ENCODE measurements at places on chromosomes 3 and 15.

- no peak for DNase-seq
Measured at GRCh38 chr3:12503126-12503957, 19.1 kb downstream of the TSEN2 start.

DNA sequence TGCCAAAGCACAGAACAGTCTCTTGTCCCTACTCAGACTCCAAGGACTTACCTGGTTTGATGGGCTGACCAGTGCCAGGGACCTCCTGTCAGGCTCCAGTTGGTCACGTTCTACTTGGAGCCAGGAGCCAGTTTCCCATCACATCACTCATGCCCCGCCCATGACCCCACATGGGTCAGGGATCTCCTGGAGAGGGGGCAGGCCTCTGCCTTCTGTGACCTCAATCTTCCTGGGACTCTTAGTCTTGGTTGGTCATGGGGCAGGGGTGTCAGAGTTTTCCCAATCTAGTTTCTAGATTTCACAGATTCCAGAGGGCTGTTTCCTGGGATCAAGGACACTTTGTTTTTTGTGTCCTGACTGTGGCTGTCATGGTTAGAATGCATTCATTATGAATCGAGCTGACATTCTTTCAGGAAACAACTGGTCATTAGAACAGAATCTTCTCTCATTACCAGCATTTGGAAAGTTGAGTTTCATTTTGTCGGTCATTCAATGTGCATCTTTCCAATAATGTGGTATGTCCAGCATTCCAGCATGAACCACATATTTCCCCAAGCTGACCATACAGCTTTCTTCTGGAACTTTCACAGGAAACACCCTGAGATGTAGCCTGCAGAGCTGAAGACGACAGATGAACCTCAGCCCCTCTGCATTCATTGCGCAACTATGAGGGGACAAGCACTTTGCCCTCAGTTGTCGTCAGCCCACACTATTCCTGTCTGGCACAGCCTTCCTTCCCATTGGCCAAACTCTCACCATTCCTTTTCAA, 19.8 kb downstream of the CYP19A1 start:
- DNase-seq: no peak

DNA sequence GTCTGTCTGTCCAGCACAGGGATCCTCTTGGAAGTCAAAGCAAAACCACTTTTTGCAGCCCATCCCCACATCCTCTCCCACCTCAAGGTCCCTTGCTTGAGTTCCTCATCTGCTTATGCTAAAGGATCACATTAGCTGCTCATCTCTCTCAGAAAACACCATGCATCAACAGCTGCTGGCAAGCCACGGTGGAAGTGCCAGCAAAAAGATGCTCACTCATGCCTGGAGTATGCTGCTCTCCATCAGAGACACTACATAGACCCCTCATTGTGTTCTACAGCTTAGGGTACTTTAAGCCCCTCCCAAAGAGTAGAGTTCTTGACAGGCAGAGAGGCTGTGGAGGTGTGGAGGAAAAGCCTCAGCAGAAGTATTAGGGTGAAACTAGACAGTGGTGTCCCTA, 94.6 kb upstream of the COL8A1 start:
- no peak for DNase-seq

DNA sequence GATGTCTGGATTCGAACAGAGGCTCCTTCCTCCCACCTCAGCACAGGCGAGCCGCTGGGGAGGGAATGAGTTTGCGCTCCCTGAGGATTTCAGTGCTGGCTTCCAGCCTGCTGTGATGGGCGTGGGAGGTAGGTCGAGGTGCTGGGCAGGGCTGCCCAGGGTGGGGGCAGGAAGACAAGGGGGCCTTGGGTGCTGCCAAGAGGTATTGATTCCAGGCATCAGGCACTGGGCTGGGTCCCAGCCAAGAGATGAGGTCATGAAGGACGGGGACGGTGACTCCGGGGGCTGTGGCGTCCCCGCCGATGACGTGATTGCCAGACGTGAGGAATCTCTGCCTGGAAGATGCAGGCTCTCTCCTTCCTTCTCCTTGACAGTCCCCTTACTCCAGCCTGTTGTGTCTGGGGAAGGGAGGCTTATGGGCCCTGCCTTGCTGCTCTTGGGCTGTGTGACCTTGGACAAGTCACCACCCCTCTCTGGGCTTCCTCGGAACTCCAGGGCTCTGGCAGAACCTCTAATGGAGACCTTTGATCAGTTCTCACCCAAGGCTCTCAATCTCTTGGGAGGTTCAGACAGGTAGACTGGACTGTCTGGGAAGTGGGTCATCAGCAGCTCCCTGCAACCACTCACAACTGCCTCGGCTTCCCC, 116.8 kb downstream of the FBLN2 start:
- no peak for DNase-seq

- no peak for DNase-seq
Measured at GRCh38 chr3:132625613-132626012, 28.5 kb downstream of the ACKR4 start.

- DNase-seq: no peak
Measured at GRCh38 chr3:176789947-176790346, 407.3 kb downstream of the TBL1XR1 start.

GRCh38 chr3:5729852-5730251, 542.3 kb downstream of the EDEM1 start:
- peak; percentile 13 for DNase-seq

GRCh38 chr15:51331141-51331540, 7.3 kb downstream of the CYP19A1 start:
- no peak for DNase-seq

DNA sequence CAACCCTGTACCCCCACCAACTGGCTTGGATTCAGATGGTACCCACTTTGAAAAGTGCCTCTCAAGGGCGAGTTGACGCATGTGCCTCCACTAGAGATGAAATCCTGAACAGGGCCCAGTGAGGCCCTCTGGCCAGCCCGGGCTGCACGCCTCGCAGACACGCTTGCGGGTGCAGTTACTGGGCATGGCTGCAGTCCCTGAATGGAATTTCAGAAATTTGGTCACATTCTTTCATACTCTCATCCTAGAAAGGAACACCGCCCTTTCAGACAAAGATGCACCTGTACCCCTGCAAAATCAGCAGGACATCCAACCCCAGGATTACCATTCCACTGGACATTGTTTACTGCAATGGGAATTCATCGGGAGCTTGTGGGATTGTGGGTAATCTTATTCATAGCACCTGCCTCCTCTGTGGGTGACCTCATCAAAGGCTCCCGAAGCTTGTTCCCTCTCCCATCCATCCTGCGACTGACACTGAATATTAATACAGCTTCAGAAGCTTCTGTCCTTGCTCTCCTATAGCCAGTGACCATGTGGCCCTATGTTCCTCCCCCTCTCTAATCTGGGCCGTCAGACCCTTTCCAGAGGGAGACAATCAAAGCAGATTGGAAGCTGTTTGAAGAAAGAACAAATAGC, 42.5 kb upstream of the TPM1 start:
- no peak for DNase-seq

- DNase-seq: no peak
Measured at GRCh38 chr3:53804697-53805462, 41.3 kb downstream of the CHDH start.

DNA sequence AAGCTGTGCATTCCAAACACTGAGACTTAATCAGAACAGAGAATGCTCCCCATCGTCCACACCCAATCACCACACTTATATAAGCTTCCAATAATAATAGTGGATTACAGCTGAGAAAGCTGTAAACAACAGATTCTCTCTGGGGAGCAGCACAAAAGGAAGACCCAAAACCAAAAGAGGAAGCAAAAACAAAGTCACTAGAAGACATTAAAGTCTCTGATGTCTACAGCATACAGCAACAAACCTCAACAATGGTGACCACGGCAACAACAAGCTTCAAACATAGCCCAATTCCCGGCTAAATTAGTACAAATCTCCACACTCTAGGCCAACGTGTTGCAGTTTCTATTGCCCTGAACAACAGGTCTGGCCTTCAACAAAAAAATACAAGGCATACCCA, 37.7 kb downstream of the ZDHHC23 start:
- no peak for DNase-seq

- DNase-seq: no peak
Measured at GRCh38 chr3:81154611-81155143, 606.8 kb downstream of the GBE1 start.

DNA sequence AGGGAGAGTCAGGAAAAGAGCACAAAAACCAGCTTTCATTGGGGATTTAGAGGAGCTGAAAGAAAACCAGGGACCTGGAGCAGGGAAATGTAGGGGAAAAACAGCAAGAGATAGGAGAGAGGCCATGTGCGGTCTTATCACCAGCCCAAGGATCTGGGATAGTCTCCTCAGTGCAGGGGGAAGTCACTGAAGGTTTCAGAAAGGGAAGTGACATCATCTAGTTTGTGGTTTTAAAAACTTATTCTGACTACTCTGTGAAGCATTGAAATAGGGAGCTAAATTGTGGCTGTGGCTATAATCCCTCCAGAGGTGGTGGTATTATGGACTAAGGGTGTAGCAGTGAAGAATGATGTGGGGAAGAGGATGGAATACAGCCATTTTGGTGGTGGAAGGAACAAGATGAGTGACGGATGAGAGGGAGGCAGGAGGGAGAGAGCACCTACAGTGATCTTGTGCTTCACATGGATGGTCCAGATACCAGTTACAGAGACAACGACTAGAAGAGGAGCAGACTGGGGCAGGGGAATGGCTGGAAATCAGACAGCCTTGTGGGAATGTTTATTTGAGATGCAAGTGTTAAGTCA, 72.7 kb downstream of the HMG20A start:
- no peak for DNase-seq

DNA sequence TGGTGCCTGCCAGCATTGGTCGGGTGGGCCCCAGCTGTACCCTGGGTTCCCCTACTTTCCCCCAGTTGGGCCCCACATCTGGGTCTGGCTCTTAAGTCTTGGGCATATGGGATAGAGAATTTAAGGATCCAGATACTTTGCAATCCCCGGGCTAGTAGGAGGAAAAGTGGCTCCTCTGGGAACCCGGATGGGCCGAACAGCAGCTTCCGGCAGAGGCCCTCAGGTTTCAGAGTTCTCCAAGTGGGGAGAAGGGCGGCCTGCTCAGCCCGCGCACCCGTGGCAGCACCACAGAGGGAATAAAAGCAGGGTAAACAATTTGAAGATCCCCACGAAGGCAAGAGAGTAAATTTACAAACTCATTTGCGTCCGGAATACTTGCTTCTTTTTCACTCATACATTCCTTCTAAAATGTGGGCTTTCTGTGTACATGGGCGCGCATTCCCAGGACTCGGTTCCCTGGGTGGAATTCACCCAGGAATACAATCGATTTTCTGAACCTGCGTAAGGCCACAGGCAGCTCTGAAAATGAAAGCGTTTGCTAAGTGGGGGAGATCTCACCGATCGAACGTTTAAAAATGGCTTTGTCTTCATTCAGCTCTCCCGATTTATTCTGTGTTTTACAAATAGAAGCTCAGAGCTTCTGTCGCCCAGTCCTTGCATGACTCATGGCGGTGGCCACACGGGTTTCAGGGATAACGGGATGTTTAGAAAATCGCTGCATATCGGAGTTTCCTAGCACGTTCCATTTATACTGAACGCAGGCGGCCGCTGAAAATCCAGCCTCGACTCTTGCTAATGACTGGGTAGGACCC, 74.0 kb upstream of the POLG start:
- no peak for DNase-seq

- DNase-seq: no peak
Measured at GRCh38 chr3:157059661-157060060, 100.3 kb downstream of the CCNL1 start.

GRCh38 chr15:91611561-91612323, 241.8 kb upstream of the SLCO3A1 start:
- no peak for DNase-seq

DNA sequence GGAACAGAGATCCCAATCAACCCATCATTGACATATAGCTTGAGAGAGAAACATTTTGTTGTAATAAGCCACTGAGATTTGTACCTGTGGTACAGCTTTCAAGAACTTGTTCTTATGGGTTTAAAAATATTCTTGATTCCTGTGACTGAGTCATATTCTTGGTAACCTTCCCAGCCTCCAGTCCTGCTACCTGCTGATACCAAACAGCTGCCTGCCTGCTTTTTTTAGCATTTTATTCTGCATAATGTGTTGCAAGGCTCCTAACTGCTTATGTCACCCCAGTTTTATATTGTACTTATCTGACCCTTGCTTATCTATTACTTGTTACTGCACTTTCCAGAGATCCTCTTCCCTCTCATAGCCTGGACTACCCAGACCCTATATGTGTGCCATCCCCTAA, 349.3 kb upstream of the SOX2 start:
- DNase-seq: no peak

DNA sequence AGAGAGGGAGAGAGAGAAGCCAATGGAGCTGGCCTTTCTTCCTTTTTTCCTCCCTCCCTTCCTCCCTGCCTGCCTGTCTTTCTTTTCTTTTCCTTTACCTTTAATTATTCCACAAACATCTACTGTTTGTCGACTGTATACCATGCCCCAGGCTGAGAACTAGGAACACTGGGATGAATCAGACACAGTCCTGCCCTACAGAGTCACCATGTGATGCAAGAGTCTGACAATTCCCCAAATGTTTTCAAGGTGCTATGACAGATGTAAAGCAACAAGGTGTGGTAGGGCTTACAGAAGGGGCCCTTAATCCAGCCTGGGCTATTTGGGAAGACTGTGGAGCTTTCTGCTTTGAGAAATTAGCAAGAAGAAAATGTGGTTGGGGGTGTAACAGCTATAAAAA, 4.0 kb upstream of the SPSB4 start:
- no peak for DNase-seq

- no peak for DNase-seq
Measured at GRCh38 chr15:42741710-42742109, 4.8 kb upstream of the CDAN1 start.

GRCh38 chr3:18079739-18080138, 337.3 kb upstream of the TBC1D5 start:
- no peak for DNase-seq

GRCh38 chr3:99999536-99999935, 114.8 kb downstream of the FILIP1L start:
- DNase-seq: no peak

DNA sequence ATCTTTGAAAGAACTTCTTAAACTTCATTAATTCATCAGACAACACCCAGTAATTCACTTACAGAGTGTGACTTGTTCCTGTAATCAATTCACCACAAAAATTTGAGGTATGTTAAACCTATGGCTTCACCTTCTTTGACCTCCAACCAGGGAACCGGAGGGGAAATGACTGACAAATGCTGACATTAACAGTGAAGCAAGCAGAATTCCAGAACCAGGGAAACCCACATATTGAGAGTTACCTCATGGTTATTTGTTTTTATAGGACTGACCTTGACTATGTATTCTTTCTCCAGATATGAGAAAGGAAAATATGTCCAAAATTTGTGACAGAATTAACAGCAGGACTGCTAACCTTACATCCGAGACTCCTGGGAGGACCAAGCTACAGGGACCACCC, 2.7 kb downstream of the P3H2 start:
- no peak for DNase-seq

DNA sequence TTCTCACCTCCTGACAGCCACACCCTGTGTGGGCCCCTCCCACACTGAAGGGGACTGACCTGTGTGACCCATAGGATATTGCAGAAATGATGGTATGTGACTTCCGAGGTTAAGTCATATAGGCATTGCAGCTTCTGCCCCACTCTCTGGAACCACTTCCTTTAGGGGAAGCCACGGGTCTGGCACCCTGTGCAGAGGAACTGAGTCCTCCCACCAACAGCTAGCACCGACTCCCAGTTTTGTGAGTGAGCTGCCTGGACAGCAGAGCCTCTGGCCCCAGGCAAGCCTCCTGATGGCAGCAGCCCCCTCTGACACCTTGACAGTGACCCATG, 24.6 kb upstream of the SLC6A6 start:
- no peak for DNase-seq

- DNase-seq: no peak
Measured at GRCh38 chr3:169969174-169970095, 2.8 kb downstream of the SEC62 start.

GRCh38 chr3:58697561-58697960, 31.0 kb upstream of the FAM3D start:
- no peak for DNase-seq

GRCh38 chr3:115788921-115789470, 165.7 kb downstream of the GAP43 start:
- DNase-seq: no peak

Measured in WTC11 (cell line).